ENCODE measurements at places on chromosomes 7 and 10.

- DNase-seq: no peak
Observed at GRCh38 chr7:112103246-112103645, 103.0 kb downstream of the DOCK4 start.

GRCh38 chr10:86393862-86394455 lies 27.4 kb upstream of the GRID1 start:
- no peak for DNase-seq

- no peak for DNase-seq
Observed at GRCh38 chr7:14271441-14271840, 282.0 kb upstream of the ETV1 start.

- DNase-seq: no peak
Observed at GRCh38 chr7:133061357-133061756, 20.5 kb downstream of the CHCHD3 start.

DNA sequence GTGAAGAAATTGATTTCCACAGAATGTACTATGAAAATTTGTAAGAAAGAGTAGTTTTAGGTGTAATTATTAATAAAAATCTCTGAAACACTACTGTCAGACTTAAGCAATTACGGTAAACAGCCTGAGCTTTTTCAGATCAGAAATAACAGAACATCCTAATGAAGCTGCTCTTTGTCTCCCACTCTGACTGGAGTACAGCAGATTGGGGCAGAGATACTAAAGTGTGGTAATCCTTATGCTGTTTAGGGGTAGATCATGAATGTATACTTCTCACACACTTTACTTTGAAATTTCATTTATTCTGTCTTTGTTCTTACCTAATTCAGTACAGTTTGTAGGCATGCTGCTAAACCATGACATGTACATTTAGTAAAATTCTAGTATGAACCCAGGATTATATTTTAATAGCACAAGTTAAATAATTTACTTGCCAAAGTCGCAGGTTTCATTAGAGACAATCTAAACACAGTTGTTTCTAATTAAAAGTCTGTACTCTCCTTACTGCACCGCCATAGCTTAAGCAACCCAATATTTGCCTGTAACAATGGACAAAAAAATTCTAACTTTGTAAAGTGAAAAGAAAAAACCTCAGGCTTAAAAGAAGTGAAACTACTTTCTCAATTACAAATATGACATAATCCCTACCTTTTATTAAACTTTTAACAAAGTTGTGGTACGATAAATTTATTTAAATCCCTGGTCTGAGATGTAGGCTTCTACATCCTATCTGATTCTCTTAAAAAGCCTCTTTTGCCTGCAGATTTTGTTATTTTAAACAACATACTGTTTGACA lies 88.8 kb downstream of the KMT2E start:
- no peak for DNase-seq

DNA sequence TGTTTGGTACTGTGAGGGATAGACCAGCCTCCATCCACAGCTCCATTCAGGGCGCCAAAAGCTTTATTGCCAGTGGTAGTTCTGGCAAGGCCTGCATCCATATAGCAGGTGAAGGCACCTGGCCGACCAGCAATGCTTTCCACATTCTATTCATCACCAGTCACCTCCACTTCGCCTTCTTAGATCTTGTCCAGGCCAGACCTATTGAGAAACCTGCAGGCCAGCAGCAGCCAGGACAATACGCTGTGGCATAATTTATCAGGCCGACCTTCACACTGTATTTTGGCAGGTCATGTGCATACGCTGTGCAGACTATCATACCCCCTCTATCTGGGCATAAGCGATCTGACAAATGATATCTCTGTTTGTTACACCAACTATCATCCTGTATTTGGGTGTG lies 15.2 kb upstream of the KNDC1 start:
- no peak for DNase-seq

- no peak for DNase-seq
Observed at GRCh38 chr10:116995648-116996047, 9.3 kb downstream of the SHTN1 start.

DNA sequence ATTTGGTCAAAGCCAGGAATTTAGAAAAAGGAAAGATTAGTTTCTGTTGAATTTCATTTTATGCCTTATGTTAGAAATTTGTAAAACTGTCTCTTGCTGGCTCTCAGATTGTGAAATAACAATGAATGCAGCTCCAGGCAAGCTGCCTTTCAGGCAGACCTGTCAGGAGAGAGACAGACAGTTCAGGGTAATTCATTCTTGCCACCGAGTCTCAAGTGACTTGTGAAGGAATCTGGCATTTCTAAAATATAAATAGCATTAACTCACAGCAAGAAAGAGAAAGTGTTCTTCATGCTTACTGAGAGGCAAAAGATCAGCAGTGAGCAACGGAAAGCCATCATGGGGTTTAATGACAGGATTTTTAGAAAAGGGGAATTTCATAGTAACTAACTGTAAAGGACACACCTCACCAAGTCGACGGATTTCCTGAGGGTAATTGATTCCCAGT lies 442.3 kb upstream of the AKR1E2 start:
- no peak for DNase-seq

DNA sequence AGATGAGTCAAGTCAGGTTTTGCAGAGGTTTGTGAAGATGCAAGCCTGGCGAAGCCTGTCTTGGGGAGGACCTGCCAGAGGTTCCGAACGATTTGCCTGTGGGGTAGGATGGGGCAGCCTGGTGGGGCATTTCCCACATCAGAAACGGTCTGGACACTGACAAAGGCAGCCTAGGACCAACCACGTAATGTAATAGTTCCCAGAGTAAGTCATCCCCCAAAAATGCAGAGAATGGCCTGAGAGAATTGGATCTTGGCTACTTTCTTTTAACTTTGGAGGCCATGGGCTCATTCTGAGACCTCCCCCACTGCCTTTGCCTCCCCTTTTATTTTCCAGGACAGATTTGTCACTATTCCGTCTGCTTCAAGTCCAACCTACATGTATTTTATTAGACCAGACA lies 168.9 kb upstream of the SH2B2 start:
- no peak for DNase-seq

Data from tibial artery (tissue), 4 donors.